Activated CD4-positive, alpha-beta T cell treated with anti-CD3 and anti-CD28 coated beads for 1 hour (primary cell): ENCODE measurements at places on chromosomes 16 and 17.
A peak's percentile ranks its signal among the peaks of the same experiment; 100 is the strongest.

- DNase-seq = no peak
Measured at GRCh38 chr16:61500851-61501250, 535.4 kb downstream of the CDH8 start.

DNA sequence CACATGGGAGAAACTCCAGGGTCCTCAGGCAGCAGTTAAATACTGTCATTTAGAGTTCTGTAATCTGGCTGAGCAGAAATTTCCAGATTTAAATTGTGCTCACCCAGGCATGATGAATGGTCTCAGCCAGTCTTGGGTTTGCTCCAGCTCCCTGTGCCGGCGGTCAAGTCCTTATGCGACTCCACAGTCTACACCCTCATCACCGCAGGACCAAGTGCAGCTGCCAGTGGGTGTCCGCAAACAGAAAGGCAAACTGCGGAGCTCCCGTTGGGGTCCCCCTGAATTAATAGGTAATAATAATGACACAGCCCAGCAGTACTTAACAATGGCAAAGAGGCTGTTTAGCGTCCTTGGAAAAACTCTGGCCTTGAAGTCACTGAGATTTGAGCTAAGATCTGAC is 3.9 kb upstream of the CACNG4 start:
- no peak for DNase-seq

DNA sequence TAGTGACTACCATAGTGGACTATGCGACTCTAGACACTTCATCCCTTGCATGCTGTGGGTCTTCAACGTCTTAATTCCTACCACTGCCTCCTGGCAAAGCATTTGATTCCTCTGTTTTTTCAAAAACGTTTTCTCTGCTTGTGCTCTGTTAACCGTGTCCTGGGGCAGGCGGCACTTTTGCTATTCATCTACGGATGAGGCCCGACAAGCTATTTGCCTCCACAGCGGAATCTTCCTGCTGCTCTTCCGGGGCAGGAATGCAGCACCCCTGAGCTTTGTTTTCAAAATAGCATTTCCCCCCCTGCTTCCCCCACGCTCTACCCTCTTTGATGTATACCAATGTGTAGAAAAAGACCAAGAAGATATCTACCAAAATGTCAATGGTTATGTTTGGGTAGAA is 39.8 kb upstream of the METTL16 start:
- DNase-seq = no peak

GRCh38 chr16:73713778-73714495 is 582.7 kb upstream of the PSMD7 start:
- no peak for DNase-seq

- no peak for DNase-seq
Measured at GRCh38 chr17:1898872-1899271, 69.1 kb downstream of the RPA1 start.

DNA sequence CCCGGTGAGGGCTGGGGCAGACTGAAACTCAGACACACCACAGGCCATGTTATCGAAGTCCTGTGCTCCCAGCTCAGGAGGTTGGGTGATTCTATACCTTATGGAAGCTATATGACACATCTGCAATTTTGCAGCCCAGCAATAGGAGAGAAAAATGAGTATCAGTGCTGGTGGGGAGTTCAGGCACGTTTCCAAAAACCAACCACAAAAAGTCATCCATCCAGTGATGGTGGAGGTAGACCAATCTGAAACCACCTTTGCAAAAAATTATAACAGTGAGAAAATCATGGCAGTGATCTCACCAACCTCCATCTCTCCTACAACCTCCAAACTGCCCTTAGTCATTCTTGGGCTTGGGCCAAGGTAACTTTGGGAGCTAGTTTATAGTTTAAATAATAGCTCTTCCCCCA is 327.9 kb downstream of the SLC39A11 start:
- DNase-seq = no peak

- no peak for DNase-seq
Measured at GRCh38 chr17:39208136-39208535, 8.1 kb downstream of the RPL19 start.

DNA sequence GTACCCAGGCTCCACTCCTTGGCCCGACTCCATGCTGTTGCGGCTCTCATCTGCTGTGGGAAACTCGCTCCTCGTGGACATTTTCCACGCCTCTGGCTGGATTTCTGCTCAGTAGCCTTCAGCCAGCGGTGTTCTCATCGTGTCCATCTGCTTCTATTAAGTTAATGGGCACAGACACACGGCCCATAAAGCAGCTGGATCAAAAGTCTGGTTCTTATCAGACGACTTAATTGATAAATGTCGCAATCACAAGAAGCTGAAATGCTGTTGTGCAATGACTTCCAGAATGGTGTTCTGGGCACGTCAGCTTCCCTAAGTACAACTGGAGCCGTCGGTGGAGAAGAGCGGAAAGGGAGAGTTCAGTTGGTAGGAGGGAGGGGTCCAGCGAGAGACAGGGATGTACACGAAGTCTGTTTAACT is 211.7 kb upstream of the CHMP6 start:
- DNase-seq = no peak

- DNase-seq = no peak
Measured at GRCh38 chr16:7452090-7452489, 119.4 kb downstream of the RBFOX1 start.

DNA sequence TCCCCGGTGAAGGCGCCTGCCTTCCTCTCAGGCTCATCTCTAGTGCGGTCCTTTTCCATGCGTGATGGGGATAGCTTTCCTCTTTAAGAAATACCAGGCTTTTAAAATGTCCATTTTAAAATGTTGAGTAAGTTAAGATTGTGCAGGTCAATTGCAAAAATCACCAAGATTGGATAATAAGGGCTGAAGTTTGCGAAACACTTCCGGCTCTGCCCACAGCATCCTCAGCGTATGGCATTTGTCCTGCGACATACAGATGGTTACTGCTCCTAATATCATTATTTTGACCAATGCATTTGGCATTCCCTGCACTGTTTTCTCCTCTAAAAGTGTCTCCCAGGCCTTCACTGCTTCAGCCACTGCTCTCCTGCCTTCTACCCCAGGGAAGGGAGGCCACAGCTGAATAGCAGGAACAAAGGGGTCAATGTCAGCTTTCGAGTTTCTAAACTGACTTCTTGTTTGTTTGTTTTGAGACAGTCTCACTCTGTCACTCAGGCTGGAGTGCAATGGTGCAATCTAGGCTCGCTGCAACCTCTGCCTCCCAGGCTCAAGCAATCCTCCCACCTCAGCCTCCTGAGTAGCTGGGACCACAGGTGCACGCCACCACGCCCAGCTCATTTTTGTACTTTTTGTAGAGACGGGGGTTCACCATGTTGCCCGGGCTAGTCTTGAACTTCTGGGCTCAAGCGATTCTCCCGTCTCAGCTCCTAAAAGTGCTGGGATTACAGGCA is 91.9 kb downstream of the CRISPLD2 start:
- DNase-seq = no peak

- no peak for DNase-seq
Measured at GRCh38 chr16:65339062-65339461, 217.2 kb upstream of the CDH11 start.

DNA sequence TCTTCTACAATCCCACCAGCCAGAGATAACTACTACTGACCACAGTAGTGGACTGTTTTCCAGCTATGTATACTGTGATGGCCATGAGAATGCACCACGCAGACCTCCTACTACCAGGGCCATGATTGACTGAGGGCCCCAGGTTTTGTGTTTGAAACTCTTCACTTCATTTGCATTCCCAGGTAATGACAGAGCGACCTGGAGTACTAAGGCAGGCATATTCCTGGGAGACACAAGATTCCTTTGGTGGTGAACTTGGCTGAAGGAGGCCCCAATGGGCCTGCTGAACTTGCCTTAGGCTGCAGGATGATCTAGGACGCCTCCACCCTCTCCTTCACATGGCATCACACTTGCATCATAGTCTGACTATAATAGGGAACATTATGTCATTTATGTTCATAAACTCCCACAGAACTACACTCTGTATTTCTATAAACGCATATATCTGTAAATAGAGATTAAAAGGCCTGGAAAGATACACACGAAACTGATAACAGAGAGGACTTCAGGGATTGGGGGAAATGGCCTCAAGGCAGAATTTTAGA is 30.4 kb downstream of the CLEC19A start:
- no peak for DNase-seq

DNA sequence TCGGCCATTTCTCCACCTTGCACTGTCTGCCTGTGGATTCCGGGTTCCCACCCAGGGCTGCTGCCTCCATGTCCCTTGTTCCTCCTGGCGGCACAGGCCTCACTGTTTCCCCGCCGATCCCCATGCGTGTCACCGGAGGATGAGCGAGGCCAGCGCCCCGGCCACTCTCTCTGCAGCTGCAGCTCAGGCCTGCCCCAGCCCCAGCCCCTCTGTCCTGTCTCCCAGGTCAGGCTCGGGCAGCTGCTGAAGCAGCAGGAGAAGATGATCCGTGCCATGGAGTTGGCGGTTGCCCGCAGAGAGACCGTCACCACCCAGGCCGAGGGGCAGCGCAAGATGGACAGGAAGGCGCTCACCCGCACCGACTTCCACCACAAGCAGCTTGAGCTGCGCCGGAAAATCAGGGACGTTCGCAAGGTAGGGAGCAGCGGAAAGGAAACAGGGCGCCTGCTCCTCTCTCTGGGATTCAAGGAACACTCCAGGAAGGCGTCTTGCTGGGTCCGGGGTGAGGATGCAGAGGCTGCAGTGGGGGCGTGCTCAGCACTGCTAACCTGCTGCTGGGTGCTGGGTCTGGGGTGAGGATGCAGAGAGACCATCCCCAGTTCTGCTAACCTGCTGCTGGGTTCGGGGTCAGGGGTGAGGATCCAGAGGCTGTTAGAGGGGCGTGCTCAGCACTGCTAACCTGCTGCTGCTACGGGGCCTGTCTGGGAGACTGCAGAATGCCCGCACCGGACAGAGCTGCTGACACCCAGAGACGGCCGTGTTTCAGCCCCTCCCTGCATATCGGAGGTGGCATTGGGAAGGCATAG is 6.1 kb upstream of the GAA start:
- no peak for DNase-seq

DNA sequence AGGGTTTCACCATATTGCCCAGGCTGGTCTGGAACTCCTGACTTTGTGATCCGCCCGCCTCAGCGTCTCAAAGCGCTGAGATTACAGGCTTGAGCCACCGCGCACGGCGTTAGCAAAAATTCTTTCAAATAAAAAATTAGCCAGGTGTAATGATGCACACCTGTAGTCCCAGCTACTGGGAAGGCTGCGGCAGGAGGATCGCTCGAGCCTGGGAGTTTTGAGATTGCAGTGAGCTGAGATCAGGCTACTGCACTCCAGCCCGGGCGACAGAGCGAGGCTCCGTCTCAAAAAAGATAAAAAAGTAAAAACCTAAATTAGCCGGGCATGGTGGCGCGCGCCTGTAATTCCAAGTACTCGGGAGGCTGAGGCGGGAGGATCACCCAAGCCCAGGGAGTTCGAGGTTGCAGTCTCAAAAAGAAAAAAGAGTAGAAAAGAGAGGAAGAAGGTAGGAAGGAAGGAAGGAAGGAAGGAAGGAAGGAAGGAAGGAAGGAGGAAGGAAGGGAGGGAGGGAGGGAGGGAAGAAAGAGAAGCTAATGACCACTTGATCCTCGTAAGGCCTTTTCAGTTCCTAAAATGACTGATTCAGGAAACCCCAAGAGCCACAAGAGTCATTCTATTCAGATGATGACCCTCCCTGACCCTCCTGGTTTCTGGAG is 59.2 kb downstream of the SRL start:
- no peak for DNase-seq

- no peak for DNase-seq
Measured at GRCh38 chr16:5025171-5025632, 8.5 kb downstream of the NAGPA start.

DNA sequence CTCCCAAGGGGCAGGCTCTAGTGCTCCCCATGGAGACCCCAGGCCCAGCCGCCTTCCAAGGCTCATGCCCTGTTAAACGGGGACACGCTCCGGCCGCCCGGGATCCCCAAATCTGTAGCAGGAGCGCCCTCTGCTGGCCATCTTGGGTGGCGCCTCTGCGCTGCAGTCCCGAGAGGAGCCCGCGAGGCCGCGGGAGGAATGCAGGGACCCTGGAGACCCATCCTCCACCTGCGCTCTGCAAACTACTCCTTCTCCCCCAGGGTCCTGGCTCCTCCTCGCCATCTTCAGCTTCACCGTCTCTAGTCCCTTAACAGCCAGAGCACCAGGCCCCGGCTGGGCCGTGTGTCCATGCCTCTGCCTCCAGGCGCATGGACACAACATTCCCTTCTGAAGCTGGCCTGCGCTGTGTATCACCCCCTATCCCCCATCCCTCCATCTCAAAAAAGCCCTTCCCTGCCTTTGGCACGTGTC is 23.6 kb upstream of the KRT17 start:
- peak; percentile 79 for DNase-seq

GRCh38 chr17:79338604-79339003 is 264.0 kb downstream of the ENGASE start:
- no peak for DNase-seq
